ENCODE measurements at places on chromosomes 4 and X.

DNA sequence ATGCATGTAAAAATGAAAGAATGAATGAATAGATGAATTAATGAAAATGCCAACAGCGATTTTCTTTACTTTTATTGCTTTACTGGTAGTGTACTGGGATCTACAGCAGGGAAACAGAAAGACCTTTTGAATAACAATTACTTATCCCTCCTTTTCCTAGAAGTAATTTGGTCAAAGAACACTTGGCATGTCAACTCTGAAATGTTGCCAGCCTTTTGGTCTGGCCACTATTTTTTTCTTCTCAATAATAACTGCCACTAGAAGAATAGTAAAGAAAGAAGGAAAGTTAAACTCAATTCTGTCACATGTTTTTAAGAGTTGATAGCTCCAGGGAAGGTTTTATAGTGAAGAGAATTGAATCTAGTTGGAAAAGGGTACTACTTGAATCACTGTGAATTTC, 52.9 kb downstream of the EPHA5 start:
- no peaks in the 10 kb centered on the region for H3K4me1 ChIP-seq
- no peak for DNase-seq
- H3K4me3 ChIP-seq, result no peak overlapping the region
- H3K27ac ChIP-seq, result no peak overlapping the region

DNA sequence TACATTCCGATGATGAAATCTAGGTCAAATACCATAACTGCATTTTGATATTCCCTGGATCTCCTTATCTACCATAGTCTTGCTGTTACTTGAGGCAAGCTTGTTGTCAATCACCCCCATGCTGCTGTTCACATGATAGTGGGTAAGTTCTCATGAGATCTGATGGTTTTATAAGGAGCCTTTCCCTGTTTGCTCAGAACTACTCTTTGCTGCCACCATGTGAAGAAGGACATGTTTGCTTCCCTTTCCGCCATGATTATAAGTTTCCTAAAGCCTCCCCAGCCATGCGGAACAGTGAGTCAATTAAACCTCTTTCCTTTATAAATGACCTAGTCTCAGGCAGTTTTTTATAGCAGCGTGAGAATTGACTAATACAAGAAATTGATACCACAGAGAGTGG, 432.0 kb downstream of the GLUD2 start:
- H3K4me3 ChIP-seq, result no peak overlapping the region
- H3K4me1 ChIP-seq, result no peaks in the 10 kb centered on the region
- no peak overlapping the region for H3K27ac ChIP-seq

GRCh38 chr4:37872310-37872988, 18.4 kb upstream of the TBC1D1 start:
- H3K27me3 ChIP-seq, result no peaks in the 10 kb centered on the region
- no peak overlapping the region for H3K4me3 ChIP-seq
- H3K36me3 ChIP-seq, result no peaks in the 10 kb centered on the region
- DNase-seq, result no peak
- H3K27ac ChIP-seq, result no peak overlapping the region

DNA sequence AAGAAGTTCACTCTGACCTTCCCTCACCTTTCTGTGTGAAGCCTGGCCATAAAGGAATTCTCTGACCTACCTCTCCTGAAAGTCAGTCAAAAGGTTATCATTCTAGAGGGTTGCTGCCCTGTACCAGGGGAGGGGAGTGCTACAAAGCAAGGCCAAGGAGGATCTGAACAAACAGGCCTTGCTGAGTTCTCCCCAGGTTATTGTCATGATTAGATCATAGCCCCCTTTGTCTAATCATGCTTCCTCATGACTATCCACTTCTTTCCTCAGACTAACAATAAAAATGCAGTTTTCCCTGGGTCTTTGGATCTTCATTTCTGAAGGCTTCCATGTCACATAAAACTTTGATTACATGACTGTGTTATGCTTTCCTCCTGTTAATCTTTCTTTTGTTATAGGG, 472.0 kb downstream of the IQCM start:
- H3K4me3 ChIP-seq, result no peak overlapping the region
- no peak for DNase-seq
- no peaks in the 10 kb centered on the region for H3K36me3 ChIP-seq
- no peak overlapping the region for H3K27ac ChIP-seq
- H3K4me1 ChIP-seq, result no peaks in the 10 kb centered on the region

DNA sequence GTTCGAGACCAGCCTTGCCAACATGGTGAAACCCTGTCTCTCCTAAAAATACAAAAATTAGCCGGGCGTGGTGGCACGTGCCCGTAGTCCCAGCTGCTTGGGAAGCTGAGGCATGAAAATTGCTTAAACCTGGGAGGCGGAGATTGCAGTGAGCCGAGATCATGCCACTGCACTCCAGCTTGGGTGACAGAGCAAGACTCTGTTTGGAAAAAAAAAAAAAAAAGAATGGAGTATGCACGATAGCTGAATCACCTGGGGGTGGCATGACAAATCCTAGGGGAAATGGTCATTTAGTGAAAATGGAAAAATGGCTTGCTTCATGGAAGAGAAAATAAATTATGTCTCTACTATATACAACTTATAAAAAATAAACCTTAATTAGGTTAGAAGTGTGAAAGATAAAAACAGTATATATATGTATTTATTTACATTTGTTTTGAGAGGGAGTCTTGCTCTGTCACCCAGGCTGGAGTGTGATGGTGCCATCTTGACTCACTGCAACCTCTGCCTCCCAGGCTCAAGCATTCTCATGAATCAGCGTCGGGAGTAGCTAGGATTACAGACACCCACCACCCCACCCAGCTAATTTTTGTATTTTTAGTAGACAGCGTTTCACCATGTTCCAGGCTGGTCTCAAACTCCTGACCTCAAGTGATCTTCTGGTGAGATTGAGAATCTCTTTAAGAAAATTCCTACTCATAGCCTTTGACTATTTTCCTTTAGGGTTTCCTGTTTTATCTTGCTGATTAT, 19.3 kb upstream of the ING2 start:
- no peak for DNase-seq
- no peak overlapping the region for H3K4me3 ChIP-seq
- H3K4me1 ChIP-seq, result no peaks in the 10 kb centered on the region
- H3K36me3 ChIP-seq, result no peaks in the 10 kb centered on the region
- H3K27me3 ChIP-seq, result no peaks in the 10 kb centered on the region

- no peaks in the 10 kb centered on the region for H3K4me1 ChIP-seq
- H3K4me3 ChIP-seq, result no peak overlapping the region
- H3K27ac ChIP-seq, result no peak overlapping the region
- no peaks in the 10 kb centered on the region for H3K27me3 ChIP-seq
- DNase-seq, result no peak
- H3K36me3 ChIP-seq, result no peaks in the 10 kb centered on the region
These were observed 23.6 kb downstream of the GPRIN3 start for GRCh38 chr4:89284020-89284424.

All from hepatocyte (in vitro differentiated cells).